Immature natural killer cell (primary cell): ENCODE measurements at places on chromosomes 5 and 9. TPM values are rescaled to one million over a fixed set of nuclear protein-coding genes. Genes with fewer than 3 reads are reported as not detected.

DNA sequence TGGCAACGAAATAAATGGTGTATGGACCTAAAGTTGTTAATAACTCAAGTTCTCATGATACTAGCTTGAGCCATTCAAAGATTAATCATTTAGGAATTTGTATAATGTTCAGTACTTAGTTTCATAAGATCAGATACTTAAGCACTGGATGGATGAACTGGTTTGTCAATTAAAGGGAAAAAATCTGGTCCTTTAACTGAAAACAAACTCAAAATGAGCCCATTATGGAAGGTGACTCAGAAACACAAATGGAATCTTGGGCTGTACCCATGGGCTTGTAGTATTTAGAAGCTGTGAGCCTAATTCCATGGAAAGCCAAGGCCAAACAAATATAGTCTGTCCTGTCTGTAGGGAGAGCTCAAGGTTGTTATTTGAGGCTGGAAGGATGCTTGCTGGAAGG is 27.6 kb upstream of the ADRB2 start:
- no peak for DNase-seq

- no peak for DNase-seq
Observed at GRCh38 chr5:88677943-88678769, 204.8 kb downstream of the MEF2C start.

DNA sequence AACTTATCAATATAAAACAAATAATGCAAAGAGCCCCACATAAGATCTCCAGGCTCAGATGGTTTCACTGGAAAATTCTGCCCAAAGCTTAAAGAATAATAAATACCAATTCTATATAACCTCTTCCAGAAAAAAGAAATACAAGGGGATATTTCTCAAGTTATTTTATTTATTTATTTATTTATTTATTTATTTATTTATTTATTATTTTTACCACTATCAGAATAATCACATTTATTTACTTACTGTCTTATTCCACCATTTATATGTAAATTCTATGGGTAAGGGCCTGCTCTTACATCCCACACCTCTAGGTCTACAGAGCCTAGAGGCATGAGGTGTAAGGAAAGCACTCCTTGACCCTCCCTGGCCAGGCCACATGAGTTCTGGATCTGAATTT is 91.1 kb downstream of the ANKRD18A start:
- DNase-seq, result no peak

DNA sequence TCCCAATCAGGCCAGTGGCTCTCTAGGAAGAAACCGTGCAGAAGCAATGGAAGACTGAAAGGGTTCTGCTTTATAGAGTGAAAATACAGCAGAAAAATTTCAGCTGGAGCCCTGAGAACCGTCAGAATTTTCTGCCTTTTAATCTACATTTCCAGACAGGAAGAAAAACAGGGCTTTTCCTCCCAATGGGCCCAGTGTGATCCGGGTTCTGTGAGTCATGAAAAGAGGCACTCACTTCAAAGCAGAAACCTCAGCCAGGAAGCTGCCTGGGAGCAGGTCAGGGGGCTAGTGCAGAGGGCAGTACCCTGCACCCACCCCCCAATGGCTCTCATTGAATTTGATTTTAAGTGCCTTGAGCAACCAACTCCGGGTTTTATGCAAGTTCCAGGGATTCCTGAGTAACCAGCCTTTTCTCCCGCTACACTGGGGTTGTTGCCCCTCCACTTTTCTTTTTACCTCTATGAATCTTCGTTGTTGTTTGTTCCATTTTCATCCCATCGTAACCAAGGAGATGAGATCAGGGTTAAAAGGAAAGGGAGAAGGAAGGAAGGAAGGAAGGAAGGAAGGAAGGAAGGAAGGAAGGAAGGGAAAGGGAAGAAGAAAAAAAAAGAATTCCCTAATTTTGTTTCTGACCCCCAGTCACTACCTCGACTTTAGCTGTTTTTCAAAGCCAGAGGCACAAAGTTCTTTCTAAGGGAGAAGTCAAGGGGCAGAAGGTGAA is 1.3 kb downstream of the BARHL1 start:
- DNase-seq, result no peak

GRCh38 chr9:3662671-3663070 is 136.9 kb upstream of the RFX3 start:
- no peak for DNase-seq

DNA sequence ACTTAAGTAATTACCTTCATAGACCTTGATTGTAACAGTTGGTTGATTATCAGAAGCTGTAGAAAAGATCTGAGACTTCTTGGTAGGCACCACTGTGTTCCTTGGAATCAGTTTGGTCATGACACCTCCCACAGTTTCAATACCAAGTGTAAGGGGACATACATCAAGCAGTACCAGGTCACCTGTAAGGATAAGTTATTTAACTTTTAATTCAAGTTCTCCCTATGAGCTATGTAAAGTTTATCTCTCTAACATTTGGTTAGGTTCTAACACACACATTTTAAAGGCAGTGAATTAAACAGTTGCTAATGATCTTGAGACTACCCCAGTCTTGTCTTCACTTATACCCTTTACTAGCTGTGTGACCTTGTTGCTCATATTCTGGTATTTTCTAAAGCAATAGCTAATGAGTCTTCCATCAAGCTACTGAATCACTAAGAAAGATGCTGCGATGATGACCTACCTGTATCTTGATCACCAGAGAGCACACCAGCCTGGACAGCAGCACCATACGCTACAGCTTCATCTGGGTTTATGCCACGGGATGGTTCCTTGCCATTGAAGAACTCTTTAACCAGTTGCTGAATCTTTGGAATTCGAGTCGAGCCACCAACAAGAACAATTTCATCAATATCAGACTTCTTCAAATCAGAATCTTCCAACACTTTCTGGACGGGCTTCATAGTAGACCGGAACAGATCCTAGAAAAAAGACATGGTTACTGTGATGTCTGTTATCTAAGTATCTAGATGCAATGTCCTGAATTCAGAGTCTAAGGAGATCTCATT is 2.8 kb downstream of the HSPA5 start:
- no peak for DNase-seq

- peak; percentile 47 for DNase-seq
Observed at GRCh38 chr9:137064027-137064879, 6.1 kb downstream of the SAPCD2 start.

DNA sequence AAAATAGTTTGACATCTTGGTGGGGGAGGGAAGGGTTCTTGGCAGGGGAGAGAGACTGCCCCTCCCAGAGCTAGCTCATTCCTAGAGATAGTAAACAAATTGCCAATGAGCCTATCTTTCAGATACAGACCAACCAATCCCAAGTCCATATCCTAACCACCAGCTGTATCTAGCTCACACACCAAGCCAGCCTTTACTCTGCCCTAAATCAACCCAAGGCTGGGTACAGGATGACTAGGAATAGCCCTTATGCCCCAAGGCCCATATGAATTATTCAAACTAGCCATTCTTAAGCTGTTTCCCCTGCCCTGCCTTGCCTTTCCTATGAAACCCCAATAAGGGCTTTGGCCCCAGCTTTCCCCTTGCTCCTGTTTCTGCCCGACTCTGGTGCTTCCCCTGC is 281.3 kb upstream of the PANK3 start:
- no peak for DNase-seq

DNA sequence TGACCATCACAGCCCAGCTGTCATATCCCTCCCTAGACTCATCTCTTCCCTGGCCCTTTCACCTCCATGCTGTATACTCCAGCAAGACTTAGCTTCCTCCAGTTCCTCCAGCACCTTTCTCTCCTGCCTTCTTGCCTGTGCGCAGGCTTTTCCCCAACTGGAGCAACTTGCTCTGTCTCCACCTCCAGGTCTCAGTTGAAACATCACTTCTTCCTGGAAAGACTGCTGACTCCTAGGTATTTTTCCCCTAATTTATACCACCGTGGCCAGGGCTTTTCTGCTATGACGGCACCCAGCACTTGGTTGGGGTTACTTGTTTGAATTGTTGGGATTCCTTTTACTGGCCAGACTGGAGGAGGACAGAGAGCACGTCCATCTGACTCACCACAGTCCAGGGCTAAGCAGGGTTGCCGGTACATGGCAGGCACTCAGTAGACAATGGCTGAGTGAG is 67.5 kb downstream of the KCNIP1 start:
- DNase-seq, result no peak

- DNase-seq, result no peak
Observed at GRCh38 chr5:31855134-31856040, 216.5 kb downstream of the PDZD2 start.

GRCh38 chr9:94153905-94154304 is 69.6 kb downstream of the PTPDC1 start:
- no peak for DNase-seq

GRCh38 chr5:173231381-173231766 is 3.6 kb downstream of the NKX2-5 start:
- DNase-seq, result no peak

DNA sequence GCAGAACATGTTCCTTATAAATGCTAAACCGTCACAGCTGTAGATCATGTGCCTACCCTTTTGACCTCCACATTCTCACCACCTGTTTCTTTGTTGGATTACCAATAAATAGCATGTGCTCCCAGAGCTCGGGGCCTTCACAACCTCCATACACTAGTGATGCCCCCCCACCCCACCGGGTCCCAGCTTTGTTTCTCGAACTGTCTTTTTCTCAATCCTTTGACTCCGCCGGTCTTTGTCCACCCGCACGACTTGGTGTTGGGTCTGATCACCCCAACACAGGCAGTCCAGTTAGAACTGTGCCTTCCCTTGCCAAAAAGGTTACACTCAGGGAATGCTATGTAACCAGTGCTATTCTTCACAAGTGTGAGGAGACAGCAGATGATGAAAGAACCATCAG is 485.9 kb upstream of the C9orf72 start:
- DNase-seq, result no peak

GRCh38 chr5:127615916-127616315 is 33.0 kb upstream of the CTXN3 start:
- no peak for DNase-seq

- DNase-seq, result no peak
Observed at GRCh38 chr5:142192286-142193113, 83.9 kb downstream of the NDFIP1 start.

DNA sequence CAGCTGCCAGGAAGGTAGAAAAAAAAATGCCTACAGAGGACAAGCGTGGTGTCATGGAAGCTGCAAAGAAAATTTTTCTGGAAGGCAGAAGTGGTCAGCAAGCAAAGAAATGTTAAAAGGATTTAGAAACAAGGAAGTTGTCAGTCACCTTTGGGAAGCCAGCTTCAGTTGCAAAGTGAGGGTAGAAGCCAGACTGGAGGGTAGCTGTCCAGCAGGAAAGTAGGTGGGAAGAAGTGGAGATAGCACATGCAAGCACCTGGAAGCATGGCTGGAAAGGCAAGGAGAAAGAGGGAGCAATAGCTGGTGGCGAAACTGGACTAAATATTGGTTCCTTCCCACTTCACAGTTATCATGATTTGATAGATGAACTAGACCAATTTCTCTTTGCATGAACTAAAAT is 54.3 kb downstream of the ADRB2 start:
- DNase-seq, result no peak

DNA sequence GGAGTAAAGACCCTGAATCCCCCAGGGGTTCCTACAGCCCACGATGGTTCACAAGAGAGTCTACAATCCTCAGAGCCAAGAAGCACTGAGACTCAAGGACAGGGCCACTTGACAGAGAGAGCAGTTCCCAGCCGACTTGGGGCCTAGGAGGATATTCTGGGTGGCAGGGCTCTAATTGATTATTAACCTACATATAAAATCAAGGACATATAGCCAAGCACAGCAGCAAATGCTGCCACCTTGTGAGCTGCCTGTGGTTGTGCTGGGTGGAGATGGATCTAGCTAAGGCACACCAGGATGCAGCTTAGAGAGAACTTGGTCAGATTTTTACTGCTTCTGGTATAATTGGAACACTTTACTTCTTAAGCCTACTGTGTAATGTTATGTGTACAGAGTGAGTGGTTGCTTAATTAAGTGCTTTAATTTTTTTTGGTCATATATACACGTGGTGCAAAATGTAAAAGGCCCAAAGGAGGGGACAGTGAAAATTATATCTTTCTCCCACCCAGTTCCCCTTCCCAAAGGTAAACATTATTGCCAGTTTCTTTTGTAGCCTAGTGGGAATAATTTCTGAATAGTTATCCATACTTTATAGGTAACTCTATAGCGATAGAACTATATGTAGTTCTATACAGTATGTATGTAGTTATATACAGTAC is 78.8 kb downstream of the F2RL2 start:
- peak; percentile 50 for DNase-seq

- DNase-seq, result no peak
Observed at GRCh38 chr9:126618190-126618584, 4.5 kb downstream of the LMX1B start.

DNA sequence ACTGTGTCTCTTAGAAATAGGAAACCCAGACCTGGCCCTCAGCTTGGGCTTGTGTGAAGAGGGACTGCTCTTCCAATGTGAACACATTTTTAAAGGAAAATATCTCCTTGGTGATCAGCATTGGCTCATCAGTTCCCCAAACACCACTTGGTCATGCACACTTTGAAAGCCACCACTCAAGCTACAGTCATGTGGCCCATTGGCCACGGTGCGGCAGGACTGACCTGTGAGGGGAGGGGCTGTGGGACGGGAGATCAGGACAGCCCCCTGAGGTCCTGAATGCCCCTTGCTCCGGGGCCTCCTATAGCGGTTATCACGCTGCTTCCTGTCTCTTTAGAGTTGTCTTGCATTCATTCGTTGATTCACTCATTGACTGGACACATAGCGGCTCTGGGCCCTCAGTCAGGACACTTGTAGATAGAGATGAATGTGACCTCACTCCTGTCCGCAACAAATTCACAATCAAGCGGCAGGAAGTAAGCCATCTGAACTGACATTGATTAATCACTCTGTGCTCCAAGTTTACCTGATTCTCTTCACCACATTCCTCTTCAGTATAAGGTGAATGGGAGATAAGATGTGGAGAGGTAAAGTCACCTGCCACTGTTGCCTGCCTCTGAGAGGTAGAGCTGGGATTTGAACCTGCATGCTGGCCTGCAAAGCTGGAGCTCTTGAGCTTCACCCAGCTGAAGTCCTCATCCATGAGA is 73.1 kb downstream of the COL15A1 start:
- DNase-seq, result no peak

DNA sequence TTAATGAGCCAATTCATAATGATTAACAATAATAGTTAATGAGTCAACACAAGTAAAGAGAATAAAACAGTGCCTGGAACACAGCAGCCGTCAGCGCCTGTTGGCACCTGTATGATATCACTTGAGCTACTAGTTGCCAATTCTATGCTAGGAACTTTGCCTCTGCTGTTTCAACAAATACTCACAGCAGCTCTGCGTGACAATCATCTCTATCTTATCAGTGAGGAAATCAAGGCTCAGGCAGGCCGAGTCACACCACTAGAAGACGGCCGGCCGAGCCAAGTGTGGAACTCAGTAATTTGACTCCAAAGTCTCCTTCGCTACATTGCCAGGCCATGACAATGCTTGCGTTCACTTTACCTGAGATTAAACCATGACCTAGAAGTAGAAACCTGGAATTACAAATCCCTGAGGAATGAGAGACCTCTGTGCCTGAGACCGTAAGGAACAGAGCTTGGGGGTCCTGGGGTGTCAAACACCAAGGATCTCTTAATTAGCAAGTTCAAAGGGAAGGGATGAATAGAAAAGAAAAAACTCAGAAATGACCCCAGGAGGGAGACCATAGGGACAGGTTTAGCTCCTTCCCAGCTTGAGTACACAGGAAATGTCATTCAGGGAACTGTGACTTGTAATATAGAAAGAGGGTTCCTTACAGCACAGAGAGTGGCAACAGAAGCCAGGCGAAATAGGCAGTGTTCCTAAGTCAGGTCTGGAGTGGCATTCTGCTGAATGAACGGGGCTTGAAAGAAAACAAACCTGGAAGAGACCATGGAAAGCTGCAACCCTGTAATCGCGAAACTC is 109.1 kb downstream of the SUSD1 start:
- no peak for DNase-seq

- no peak for DNase-seq
Observed at GRCh38 chr5:133785182-133785581, 172.8 kb upstream of the FSTL4 start.

The IFNA2 gene
- not detected for polyA plus RNA-seq

The LCNL1 gene
- polyA plus RNA-seq, result not detected

The TLR4 gene
- polyA plus RNA-seq, result 0.62 TPM

The GLT6D1 gene
- not detected for polyA plus RNA-seq
